Endothelial cell of umbilical vein (primary cell): ENCODE measurements at places on chromosomes 16 and 17. TPM values are rescaled to one million over a fixed set of nuclear protein-coding genes. Genes with fewer than 3 reads are reported as not detected.
A peak's percentile ranks its signal among the peaks of the same experiment; 100 is the strongest.

DNA sequence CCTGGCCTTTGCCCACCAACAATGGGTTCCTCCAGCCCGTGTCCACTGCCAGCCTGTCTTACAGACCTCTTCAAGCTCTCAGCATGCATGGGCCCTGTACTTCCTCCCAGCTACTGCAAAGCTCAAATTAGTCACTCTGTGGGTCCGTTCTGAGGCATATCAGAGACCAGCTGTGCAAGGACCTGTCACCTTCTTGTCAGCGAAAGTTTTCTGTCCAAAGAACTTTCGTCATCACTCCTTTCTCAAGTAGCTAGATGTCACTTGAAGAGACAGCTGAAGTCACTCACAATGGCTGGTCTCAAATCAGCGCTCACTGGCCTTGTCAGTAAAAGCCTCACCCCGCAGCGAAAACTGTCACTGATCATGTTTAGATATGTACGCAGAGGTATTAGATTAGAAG is 91.4 kb upstream of the DYNLRB2 start:
- no peak for DNase-seq

Gene HS3ST3A1
- total RNA-seq: not detected in 2 replicates

Gene TBKBP1
- total RNA-seq: 11.7 and 15.3 TPM in 2 replicates

DNA sequence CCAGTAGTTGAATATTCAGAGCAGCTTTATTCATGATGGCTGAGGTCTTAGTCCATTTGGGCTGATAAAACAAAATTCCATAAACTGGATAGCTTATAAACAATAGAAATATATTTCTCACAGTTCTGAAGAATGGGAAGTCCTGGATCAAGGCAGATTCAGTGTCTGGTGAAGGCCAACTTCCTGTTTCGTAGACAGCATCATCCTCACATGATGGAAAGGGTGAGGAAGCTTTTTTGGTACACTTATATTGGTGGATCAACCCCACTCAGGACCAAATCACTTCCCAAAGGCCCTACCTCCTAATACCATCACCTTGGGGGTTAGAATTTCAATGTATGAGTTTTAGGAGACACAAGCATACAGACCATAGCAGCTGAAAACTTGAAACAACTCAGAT is 224.2 kb downstream of the CYB561 start:
- no peak for DNase-seq

DNA sequence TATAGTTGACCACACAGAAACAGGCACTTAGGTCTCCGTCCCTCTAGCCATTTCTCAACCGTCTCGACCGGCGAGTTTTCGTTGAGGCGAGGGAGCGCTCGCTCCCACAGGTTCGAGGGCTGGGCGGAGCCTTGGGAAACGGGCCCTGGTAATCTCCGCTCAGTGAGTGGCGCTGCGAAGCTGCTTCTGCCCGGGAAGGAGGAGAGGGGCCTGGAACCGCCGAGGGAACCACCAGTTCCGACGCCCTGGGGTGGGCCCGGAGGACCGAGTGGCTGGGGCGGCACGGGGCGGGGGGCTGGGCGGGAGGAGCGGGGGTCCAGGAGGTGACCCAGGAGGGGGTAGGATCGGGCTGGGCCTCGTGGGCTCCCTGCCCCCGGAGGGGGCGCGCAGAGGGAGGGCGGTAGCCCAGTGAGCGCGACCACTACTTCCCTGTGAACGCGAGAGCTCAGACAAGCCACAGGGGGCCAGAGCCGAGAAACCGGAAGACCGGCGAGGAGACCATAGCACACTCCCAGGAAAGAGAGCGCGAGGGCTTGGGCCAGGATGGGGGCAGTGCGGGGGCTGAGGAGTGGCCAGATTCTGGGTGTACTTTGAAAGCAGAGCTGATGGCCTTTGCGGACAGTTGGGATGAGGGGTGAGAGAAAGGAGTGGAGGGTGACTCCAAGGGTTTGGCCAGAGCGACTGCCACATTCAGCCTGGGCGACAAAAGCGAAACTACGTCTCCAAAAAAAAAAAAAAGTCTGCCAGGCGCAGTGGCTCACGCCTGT is 29.9 kb upstream of the ARL4D start:
- DNase-seq: peak; percentile 77

DNA sequence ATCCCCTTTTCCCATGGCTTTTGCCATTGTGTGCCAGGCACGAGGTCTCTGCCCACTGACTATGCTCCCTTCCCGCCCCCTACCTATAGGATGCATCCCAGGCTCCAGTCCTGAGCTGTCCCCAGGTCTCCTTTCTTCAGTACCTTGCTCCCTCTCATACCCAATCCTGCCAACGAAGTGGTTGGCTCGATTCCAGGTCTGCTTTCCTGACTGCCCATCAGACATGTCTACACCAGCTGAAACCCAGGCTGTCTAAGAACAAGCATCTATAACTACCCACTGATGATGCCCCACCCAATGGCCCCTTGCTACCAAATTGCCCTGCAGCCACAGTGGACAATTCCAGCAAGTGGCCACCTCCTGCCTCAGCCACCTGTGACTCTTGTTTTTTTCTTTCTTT is 479.1 kb downstream of the SOX9 start:
- DNase-seq: no peak

DNA sequence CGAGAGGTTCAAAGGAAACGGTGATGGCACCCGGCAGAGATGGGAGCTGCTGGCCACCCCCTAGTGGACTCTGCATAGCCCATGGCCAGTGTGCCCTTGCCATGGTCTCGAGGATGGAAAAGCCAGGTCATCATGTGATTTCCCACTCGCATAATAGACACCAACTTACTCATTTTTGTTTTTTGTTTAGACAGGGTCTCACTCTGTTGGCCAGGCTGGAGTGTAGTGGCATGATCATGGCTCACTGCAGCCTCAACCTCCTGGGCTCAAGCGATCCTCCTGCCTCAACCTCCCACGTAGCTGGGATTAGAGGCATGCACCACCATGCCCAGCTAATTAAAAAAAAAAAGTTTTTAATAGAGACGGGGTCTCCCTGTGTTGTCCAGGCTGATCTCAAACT is 27.6 kb downstream of the LDHD start:
- DNase-seq: no peak

DNA sequence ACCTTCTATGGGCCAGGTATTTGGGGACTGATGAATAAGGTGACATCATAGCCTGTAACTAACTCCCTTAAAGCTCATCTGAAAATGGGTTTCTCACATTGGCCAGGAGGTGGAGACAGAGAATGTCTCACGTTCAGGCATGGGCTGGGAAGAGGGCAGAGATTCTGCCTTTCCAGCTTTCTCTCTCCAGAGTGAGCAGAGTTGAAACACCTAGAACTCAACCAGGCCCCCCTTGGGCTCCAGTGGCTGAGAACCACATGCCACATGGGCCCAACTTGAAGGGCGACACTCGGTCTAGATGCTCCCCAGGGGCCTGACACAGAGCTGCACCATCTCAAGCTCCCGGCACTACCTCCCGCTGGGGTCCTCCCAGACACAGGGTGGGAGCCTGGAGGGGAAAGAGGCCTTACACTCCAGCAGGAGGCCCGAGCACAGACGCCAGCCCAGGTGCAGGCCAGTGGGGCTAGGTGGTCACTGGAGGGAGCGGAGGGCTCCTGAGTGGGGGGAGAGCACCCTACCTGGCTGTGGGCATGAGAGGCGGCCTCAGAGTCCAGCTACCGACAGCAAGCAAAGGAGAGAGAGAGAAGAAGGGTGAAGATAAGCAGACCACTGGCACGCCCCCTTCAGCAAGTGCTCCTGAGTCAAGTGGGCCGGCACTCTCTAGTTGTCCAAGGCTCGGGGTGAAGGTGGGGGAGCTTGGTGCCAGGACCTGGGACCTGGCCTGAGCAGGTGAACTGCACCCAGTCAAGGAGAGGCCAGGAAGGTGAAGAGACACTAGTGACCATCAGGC is 55.9 kb downstream of the MYO18A start:
- DNase-seq: peak; percentile 61

GRCh38 chr17:49187301-49187700 is 23.1 kb downstream of the GNGT2 start:
- DNase-seq: no peak

DNA sequence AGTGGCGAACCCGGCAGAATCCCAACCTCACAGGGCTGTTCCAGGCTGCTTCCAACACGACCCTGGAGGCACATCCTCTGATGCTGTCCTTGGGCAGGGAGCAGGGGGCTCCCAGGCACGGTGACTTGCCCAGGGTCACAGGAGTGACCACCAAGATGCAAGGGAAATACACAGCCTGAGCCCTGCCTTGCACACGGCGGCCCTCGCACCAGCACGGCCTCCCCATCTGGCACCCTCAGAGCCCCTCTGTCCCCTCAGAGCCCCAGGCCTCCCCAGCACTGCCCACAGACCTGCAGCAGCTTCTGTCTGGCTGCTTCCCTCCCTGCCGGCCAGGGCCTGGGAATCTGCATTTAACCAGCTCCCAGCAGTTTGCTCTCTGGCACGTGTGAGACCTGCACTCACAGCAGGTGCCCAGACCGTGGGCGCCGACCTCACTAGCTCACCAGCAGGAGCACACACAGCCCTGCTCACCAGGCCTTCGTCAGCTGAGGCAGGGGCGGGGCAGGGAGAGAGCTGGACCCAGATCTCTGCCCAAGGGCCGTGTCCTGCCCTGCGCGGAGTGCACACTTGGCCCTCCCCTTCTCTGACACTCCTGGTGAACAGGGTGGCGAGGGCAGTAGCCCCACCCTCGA is 29.7 kb upstream of the ZC3H18 start:
- no peak for DNase-seq

- DNase-seq: no peak
Measured at GRCh38 chr17:74921769-74922168, 1.3 kb downstream of the USH1G start.

GRCh38 chr17:50288306-50288705 is 14.0 kb downstream of the TMEM92 start:
- DNase-seq: no peak

Gene DNAAF1
- not detected in 2 replicates for total RNA-seq

DNA sequence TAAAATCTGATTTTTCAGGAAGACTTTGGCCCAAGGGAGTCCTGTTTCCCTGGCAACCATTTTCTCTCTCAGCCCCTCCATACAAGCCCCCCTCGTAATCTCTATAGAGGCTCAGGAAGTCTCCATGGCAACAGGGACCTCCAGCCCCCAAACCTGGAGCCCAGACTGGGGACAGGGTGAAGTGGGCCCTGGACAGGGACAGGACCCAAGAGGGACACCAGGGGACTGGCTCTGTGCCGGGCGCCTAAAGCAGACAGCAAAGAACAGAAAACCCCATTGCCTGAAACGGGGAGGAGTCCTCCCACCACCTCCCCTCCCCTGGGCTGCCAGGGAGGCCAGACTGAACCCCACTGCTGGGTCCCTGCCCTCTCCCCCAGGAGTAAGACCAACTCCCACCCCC is 40.6 kb downstream of the CPNE2 start:
- no peak for DNase-seq

DNA sequence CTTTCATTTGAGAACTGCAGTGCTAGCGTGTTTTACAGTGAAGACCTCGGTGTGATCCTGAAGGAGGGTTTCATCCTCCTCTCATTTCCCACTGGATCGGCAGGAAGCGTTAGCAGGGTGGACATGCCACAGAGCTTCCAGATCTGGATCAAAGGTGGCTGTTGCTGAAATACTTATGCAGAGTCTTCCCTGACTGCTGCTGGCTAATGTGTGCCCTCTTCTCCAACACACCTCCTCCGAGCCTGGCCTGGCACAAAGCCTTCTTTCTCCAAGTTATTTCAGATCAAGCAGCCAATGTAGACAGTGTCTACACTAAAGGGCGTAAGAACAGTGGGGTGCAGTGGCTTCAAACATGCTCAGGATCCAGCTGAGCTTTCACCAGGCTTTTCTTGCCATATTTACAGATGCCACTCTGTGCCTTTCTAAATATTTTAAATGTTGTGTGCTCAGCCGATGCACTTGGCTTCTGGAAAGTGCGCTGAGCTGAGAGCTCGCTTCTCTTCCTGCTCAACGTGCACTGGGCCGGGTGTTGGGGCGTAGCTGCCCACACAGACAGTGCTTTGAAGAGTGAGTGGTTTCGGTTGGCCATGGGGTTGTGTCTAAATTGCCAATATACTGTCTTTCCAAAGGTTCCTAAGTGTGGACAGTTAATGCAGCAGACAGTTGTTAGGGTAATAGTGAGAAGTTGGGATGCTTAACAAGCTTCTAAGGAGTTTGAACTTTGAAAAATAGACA is 2.1 kb downstream of the ZNF750 start:
- DNase-seq: no peak

Gene FOXF1
- total RNA-seq: 1.1 and 2.2 TPM in 2 replicates

Gene C16orf54
- total RNA-seq: not detected in 2 replicates

Gene KCTD11
- 3.5 and 3.8 TPM in 2 replicates for total RNA-seq

- no peak for DNase-seq
Measured at GRCh38 chr17:82936768-82937171, 96.9 kb upstream of the ZNF750 start.

DNA sequence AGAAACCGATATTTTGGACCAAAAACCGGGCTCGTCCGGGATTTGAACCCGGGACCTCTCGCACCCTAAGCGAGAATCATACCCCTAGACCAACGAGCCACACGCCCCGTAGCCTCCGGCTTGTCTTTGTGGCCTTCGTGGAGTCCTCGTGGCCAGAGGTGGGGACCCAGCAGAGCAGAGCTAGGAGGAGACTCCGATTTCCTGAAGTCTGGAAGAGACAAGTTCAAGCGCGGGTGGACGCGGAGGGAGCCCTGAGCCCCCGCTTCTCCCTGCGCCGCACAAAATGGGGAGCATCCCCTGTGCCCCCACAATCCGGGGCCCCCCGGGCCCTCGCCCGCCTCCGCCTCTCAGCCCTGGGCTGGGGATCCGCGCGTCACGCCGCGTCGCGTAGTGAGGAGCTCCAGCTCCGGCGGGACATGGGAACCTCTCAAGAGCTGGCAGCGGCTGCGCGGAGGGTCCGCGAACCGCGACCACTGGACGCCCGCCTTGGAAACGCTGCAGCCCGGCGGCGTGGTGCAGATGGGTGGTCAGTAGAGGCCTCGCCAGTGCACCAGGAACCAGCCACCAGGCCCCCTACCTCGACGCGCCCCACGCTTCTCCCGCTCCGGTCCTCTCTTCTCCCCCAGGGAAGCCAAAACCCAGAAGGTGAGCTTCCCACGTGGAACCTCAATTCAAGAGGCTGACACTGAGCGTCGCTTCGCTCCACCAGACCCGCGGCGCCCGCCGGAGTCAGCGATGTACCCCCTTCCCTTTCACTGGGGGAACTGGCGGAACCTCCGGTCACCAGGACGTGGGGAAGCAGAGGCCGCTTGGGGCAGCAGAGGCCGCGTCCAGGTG is 5.2 kb upstream of the OR1F1 start:
- DNase-seq: peak; percentile 45

DNA sequence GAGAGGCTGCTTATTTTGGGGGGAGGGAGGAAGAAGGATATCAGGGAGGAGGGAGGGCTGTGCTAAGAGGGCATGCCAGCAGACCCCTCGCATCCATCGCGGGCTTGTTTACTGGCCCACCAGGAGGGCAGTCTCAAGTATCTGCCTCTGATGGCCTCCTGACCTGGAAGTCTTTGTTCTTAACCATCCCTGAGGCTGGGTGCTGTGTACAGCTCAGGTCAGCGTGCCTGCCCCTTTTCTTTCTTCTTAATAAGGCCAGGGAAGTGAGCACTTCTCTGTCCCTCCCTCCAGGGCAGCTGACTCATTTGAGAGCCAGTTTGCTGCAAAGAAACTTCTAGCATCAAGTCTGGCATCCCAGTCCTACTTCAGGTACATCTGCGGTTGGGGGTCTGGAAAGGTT is 157.0 kb downstream of the CCDC182 start:
- DNase-seq: no peak

- DNase-seq: peak; percentile 88
Measured at GRCh38 chr16:67902831-67903230, 9.8 kb downstream of the PSKH1 start.
